ENCODE measurements at places on chromosomes 6 and 20.
A peak's percentile ranks its signal among the peaks of the same experiment; 100 is the strongest.

DNA sequence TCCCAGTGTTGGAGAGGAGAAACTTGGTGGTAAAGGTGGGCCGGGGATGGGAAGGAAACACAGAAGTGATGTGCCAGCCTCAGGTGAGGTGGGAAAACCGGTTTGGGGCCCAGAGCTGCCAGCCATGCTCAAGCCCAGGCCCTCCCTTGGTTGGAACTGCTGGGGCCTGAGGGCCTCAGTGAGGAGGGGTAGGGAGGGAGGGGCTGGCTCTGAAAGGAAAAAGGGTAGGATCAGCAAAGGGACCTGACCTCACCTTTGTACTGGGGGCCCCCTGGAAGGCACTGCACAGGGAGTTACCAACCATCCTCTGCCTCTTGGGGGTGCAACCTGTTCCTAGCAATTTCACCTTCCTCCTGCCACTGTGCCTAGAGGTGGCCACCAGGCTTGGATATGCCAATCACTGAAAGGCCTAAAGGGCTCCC, 1.8 kb upstream of the SPEF1 start:
- H3K36me3 ChIP-seq = peaks cover 7% of the 10 kb centered on the region
- DNase-seq = peak; percentile 64
- H3K27ac ChIP-seq = no peak overlapping the region
- H3K4me1 ChIP-seq = peaks cover 50% of the 10 kb centered on the region
- no peaks in the 10 kb centered on the region for H3K27me3 ChIP-seq

DNA sequence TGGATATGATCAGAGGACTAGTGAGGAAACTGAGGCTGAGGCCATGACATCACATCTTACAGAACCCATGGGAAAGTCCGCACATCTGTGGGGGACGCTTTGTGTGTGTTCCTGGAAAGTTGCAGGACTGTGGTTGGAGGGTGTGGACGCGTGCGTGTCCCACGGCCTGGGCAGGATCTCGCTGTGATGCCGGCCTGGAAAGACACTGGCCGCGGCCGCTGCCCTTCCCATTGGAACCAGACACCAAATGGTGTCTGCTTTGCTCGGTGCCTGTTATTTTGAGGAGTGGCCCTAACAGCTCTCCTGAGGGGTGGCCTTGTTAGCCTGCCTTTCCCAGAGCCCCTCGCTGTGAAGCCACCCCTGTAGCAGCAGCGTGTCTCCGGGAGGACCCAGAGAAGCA, 41.1 kb downstream of the DLL1 start:
- H3K36me3 ChIP-seq = no peaks in the 10 kb centered on the region
- no peak overlapping the region for H3K27ac ChIP-seq
- H3K4me1 ChIP-seq = peaks cover 13% of the 10 kb centered on the region
- H3K4me3 ChIP-seq = no peak overlapping the region

DNA sequence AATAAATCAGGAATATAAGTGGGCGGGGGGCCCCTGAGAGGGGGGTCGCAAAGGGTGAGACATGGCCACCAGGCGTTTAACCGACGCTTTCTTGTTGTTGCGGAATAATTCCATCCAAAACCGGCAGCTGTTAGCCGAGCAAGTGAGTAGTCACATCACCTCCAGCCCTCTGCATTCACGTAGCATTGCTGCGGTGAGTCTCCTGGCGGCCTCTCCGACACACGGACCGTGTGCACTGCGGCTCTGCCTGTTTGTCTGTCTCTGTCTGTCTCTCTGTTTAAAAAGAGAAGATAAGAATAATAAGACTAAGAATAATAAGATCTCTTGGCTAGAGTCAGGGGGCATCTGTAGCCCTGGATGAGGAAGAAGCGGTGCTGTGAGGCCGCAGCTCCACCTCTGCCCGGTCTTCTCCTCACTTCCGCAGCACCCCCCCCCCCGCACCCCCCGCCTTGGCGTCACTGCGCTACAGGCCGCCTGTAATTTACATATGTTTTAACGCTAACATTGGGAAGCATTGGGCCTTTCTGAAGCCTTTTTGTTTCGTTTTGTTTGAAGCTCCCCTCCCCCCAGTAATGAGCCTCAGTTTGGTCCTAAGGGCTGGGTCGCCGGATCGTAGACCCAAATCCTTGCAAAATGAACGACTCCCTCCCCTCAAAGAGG, 993 bp downstream of the STX16 start:
- DNase-seq = peak; percentile 32
- no peaks in the 10 kb centered on the region for H3K27me3 ChIP-seq

- no peaks in the 10 kb centered on the region for H3K27me3 ChIP-seq
- no peak for DNase-seq
- peak overlapping the region; percentile 96 for H3K27ac ChIP-seq
- H3K4me3 ChIP-seq = peak overlapping the region; percentile 74
- no peaks in the 10 kb centered on the region for H3K36me3 ChIP-seq
These were observed 453 bp downstream of the CEP57L1 start for GRCh38 chr6:109095835-109096084.

GRCh38 chr6:44504301-44504791, 116.8 kb downstream of the CDC5L start:
- H3K4me3 ChIP-seq = no peak overlapping the region
- no peak overlapping the region for H3K27ac ChIP-seq
- no peaks in the 10 kb centered on the region for H3K36me3 ChIP-seq
- no peak for DNase-seq
- no peaks in the 10 kb centered on the region for H3K4me1 ChIP-seq

- no peak overlapping the region for H3K27ac ChIP-seq
- H3K27me3 ChIP-seq = no peaks in the 10 kb centered on the region
- no peak for DNase-seq
- H3K4me1 ChIP-seq = no peaks in the 10 kb centered on the region
- H3K4me3 ChIP-seq = no peak overlapping the region
- no peaks in the 10 kb centered on the region for H3K36me3 ChIP-seq
These were observed 31.7 kb upstream of the RAB22A start for GRCh38 chr20:58277578-58278472.

DNA sequence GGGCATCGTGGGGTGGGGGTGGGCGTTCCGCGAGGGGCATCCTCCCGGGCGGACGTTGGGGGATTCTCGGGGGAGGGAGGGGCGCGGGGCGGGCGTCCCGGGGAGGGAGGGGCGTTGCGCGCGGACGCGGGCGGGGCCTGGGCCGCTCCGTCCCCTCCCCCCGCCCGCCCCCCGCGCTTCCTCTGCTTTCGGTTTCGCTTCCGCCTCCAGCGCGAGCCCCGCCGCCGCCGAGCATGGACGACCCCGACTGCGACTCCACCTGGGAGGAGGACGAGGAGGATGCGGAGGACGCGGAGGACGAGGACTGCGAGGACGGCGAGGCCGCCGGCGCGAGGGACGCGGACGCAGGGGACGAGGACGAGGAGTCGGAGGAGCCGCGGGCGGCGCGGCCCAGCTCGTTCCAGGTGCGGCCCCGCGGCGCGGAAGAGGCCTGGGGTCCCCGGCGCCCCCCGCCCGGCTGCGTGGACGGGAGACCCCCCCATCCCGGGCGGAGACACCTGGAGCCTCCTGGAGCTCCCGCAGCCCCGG, at the start of gene OGFR:
Gene OGFR, plus strand, starts transcription at position 209 of the 528 bp plus-strand sequence. Its CDS starts 25 bp downstream, at position 234.
- peak within 1 kb of the TSS; percentile 77 for H3K27ac ChIP-seq
- H3K27me3 ChIP-seq = no peaks in the 10 kb centered on the region
- peak; percentile 81 for DNase-seq

- no peaks in the 10 kb centered on the region for H3K4me1 ChIP-seq
- H3K36me3 ChIP-seq = no peaks in the 10 kb centered on the region
- DNase-seq = no peak
- H3K4me3 ChIP-seq = no peak overlapping the region
- H3K27ac ChIP-seq = no peak overlapping the region
These were observed 5.7 kb downstream of the SUPT3H start for GRCh38 chr6:45371924-45372573.

DNA sequence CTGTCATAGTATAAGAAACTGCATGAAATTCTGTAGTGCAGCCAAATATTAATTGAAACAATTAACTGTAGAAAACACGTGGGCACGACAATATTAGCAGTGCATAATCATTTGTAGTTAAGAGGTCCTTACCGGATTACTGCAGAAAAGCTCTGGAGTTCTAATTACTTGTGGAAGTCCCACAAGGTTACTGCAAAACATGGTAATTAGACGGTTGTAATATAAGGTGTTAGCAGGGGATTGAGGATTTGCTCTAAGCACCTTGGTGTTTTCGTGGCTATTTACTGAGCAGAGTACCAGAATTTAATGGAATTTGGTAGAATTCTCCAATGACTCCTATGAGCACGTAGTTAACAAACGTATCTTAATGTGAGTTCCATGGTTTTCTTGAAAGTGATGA, 473.6 kb upstream of the AGPAT4 start:
- H3K4me3 ChIP-seq = no peak overlapping the region
- no peak overlapping the region for H3K27ac ChIP-seq
- peaks cover 9% of the 10 kb centered on the region for H3K4me1 ChIP-seq
- no peaks in the 10 kb centered on the region for H3K36me3 ChIP-seq
- DNase-seq = no peak
- H3K27me3 ChIP-seq = no peaks in the 10 kb centered on the region

DNA sequence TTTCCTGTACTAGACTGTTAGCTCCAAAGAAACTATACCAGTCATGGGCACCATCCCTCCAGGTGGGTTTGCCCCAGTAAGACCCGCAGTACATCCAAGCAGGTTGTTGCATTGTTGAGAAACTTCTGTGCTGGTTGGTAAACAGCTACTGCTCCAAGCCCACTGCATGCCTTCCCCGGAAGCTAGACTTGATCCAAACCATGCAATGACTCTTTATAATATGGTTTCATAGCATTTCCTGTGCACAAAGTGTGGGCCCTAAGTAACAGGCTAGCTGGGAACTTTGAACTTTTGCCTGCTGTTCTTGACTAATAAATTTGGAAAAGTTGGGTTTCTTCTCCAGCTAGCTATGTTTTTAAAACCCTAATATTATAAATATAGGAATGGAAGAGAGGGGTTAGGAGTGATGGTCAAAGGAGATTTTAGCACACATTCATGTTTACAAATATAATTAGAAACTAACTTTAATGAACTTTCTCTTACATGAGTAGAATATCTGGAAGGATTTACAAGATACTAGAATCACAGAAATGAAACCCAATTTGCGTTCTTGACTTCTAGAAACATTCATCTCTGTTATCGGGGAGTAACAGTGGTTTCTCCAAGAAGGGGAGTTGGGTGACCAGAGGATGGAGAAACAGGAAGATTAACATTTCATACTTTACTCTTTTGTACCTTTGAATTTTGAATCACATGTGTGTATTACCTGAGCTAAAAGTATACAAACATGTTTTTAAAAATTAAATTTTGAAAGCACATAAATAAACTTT, 51.7 kb downstream of the GFOD1 start:
- H3K27ac ChIP-seq = no peak overlapping the region
- no peaks in the 10 kb centered on the region for H3K27me3 ChIP-seq
- H3K4me1 ChIP-seq = peaks cover 6% of the 10 kb centered on the region
- no peak for DNase-seq
- H3K4me3 ChIP-seq = no peak overlapping the region

DNA sequence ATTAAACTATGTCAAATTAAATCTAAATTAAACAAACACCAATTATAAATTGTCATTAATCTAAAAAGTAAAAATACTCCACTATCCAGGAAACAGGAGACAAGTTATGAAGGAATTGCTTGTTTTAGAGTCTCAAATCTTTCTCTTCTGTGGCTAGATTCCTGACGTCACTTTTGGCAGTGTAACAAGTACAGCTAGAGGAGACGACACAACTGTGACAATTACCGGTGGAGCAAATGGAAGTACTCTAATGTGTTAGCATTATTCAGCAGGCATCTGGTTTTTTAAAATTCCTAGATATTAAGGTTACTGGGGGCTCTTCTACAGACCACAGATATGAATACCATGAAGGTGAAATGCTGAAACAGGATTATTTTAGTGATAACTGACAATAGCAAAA, 1042.7 kb downstream of the EPHA7 start:
- DNase-seq = no peak
- H3K27me3 ChIP-seq = no peaks in the 10 kb centered on the region
- H3K36me3 ChIP-seq = no peaks in the 10 kb centered on the region
- no peak overlapping the region for H3K27ac ChIP-seq
- no peak overlapping the region for H3K4me3 ChIP-seq
- H3K4me1 ChIP-seq = no peaks in the 10 kb centered on the region

DNA sequence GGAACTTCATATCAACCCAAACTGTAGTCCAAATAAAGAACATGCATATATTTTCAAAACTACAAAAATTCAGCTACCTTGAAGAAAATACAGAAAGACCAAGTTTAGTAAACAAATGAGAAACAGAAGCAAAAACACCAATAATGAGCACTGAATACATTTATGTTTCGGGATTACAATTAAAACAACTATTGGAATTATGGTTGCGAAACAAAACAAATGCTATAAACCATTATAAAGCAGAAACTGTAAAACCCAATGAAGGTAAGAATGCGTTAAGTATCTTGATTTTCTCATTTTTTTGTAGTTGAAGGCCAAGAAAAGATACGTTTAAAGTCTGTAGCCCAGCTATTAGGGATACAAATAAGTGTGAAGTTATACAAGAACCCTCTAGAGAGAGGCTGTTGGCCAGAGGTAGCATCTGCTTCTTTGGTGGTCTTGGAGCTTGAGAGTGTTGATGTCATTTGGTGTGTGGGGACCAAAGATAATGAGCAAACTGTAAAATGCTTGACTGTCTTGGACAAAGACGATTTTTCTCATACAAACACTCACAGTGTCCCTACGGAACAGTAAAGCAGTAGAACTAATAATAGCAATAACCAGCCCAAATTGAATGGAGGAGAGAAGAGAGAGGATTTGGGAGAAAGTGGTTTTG, 111.5 kb downstream of the PRND start:
- no peak for DNase-seq
- peaks cover 26% of the 10 kb centered on the region for H3K4me1 ChIP-seq
- H3K4me3 ChIP-seq = no peak overlapping the region
- H3K27me3 ChIP-seq = no peaks in the 10 kb centered on the region

- H3K4me3 ChIP-seq = no peak overlapping the region
- no peaks in the 10 kb centered on the region for H3K4me1 ChIP-seq
- H3K36me3 ChIP-seq = no peaks in the 10 kb centered on the region
- H3K27me3 ChIP-seq = peaks cover 3% of the 10 kb centered on the region
- H3K27ac ChIP-seq = no peak overlapping the region
These were observed 38.0 kb downstream of the HLA-DPB1 start for GRCh38 chr6:33113755-33114154.

- no peak overlapping the region for H3K4me3 ChIP-seq
- H3K4me1 ChIP-seq = no peaks in the 10 kb centered on the region
- no peak for DNase-seq
- H3K36me3 ChIP-seq = no peaks in the 10 kb centered on the region
These were observed 19.2 kb upstream of the GLP1R start for GRCh38 chr6:39029156-39030011.

- H3K27ac ChIP-seq = no peak overlapping the region
- H3K4me1 ChIP-seq = peaks cover 4% of the 10 kb centered on the region
- H3K27me3 ChIP-seq = no peaks in the 10 kb centered on the region
- H3K4me3 ChIP-seq = no peak overlapping the region
- no peak for DNase-seq
- H3K36me3 ChIP-seq = peaks cover 94% of the 10 kb centered on the region
These were observed 7.5 kb downstream of the SNHG17 start for GRCh38 chr20:38427655-38428023.

GRCh38 chr6:141252828-141253608, 879.7 kb upstream of the GJE1 start:
- H3K27ac ChIP-seq = peak overlapping the region; percentile 57
- H3K4me1 ChIP-seq = peaks cover 42% of the 10 kb centered on the region
- H3K27me3 ChIP-seq = no peaks in the 10 kb centered on the region
- no peak for DNase-seq
- peak overlapping the region; percentile 15 for H3K4me3 ChIP-seq
- no peaks in the 10 kb centered on the region for H3K36me3 ChIP-seq

Measured in tibial artery (tissue), 4 donors.